ENCODE measurements at places on chromosomes 5 and 9. TPM values are rescaled to one million over a fixed set of nuclear protein-coding genes. Genes with fewer than 3 reads are reported as not detected.

Gene CHSY3
- 7.7 TPM for total RNA-seq

Gene ECSCR
- 3.6 TPM for total RNA-seq

Gene FGF1
- total RNA-seq: 0.05 TPM

Gene KCNIP1
- 0.23 TPM for total RNA-seq

Gene IL4
- not detected for total RNA-seq

Gene LCN12
- total RNA-seq: 2.3 TPM

Gene NUTM2G
- not detected for total RNA-seq

Gene SGTB
- 3.2 TPM for total RNA-seq

Gene ABCA1
- 83.9 TPM for total RNA-seq

Gene CDC20B
- not detected for total RNA-seq

Gene IL11RA
- 14.8 TPM for total RNA-seq

Gene LRRC19
- 2.0 TPM for total RNA-seq

Gene NR2F1
- 10.9 TPM for total RNA-seq

DNA sequence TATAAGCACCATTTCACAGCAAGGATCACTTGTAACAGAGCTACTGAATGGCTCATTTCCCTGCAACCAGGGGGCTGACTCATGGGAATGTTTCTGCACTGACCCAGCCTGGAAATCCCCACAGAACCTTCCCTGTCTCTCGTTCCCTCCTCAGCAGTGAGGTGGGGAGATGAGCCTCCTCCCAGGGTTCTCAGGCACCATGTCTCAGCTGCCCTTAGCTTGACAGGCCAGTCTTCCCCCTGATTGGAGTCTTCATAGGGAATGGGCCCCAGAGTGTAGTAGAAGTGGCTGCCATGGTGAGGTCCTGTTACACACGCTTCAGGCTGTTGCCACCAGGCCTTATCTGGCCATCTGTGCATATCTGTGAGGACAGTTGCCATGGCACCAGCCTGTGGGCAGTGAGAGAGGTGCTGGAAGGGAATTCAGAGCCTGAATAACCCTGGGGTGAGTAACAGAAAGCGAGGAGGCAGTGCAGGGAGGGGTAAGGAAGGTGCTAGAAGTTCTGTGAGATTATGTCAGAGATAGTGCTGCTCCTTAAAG lies 324.4 kb downstream of the ENC1 start:
- no peak for DNase-seq

DNA sequence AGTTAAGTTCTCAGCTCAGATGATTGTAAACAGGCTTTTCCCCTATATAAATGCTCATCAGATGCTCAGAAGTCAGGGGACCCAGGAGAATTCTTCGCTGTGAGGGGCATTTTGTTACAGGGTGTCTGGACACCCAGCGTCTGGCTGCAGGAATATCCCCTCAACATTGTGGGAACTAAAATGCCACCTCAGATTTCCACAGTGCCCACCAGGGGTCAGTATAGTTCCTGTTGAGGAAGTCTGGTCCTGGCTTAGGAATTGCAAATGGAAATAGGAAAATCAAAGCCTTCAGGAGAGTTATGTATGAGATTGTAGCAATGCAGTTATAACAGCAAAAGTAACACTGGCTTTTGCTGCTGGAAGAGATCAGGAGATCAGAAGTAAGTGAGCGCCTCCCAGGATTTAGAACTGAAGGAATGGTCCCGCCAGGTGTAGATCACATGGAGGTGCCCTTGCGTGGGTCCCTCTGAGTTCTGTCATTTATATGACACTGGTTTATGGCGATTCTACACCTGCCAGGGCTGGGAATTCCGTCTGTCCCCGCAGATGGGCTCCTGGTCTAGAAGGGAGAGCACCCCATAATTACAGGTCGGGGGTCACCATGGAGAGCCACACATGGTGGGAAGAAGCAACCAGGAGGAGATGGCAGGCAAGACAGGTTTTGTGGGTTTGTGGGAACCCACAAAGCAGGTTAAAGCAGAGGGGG lies 47.1 kb upstream of the CTSL start:
- peak; percentile 68 for DNase-seq

DNA sequence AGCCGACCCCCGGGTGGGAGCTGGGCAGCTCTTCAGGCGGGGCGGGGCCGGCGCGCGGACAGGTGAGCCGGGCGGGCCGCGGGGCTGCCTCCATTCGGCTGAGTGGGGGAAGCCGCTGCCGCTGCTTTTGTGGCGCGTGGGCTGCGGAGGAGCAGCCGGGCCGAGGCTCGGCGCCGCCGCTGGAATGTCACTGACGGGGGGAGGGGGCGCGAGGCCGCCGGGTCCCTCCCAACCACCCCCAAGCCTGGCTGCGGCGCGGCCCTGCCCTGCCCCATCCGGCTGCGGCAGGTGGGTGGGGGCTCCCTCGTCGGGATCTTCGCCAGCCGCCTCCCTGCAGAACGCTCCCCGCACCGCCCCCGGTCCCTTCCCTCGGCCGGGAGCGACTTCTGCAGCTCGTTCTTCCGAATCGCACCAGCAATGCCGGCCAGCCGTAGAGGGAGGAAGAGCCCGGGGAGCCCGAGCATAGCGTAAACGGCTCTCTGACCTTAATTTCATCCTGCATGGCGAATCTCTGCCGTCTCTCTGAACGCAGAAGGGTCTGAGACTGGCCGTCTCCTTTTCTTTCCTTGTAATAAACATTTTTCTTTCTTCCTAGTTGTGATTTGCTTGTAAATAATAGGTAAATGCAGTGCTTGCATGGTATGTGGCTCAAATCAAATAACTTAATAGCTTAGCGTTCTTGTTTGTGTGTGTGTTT lies 505 bp downstream of the SPTAN1 start:
- peak; percentile 44 for DNase-seq

- DNase-seq: no peak
Measured at GRCh38 chr9:132797861-132798659, 80.0 kb downstream of the AK8 start.

DNA sequence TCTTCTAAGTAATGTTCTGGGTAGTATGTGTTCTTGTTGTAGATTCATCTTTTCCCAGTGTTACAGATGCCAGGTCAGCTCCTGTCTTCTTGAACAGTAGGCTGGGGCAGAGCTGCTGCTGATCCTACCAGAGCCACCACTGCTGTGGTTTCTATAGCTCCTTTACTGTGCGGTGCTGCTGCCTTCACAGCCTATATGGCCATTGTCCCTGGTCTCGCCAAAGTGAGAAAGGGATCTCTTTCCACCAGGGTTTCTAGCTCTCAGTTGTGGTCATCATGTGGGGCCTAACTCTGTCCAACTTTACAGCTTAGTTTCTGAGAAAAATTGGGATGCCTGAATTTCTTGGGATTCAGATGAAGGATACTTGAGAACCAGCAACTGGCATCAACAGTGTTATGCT lies 70.9 kb upstream of the CER1 start:
- no peak for DNase-seq

- no peak for DNase-seq
Measured at GRCh38 chr9:91417602-91418214, 5.9 kb downstream of the NFIL3 start.

- no peak for DNase-seq
Measured at GRCh38 chr9:133116346-133117231, 4.5 kb downstream of the RALGDS start.

DNA sequence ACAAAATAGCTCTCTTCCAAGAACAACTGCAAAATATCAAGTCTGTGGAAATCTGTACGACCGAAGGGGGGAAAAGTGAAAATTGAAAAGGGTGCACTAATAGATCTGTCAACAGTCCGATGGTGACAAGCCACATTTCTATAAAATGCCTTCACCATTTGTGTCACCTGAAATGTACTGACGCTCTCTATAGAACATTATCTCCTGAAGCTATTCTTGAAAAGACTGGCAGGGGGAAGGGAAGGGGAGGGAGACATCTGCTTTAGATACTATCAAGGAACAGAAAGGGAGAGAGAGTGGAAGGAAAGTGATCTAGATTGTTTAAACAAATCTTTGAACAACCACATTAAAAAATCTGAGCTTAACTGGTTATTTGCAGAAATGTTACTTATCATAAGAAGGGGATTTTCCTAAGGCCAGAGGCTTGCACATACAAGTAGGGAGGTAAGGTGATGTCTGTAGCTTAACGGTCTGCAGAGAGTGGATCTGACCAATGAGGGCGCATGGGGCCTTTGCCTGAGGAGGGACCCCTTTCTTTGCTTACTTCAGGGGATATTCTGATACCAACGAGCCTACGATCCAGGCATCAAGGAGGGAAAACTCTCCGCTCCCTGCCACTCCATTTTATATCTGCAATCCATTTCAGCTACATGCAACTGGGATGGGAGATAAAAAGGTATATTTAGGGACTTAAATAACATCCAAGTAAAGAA lies 92.1 kb downstream of the CRB2 start:
- no peak for DNase-seq

GRCh38 chr5:33343676-33344327 lies 97.0 kb upstream of the TARS1 start:
- DNase-seq: no peak

GRCh38 chr5:170732685-170733084 lies 50.8 kb upstream of the GABRP start:
- DNase-seq: no peak

- DNase-seq: no peak
Measured at GRCh38 chr5:52825826-52826225, 38.1 kb downstream of the ITGA1 start.

- DNase-seq: no peak
Measured at GRCh38 chr5:113187906-113188305, 211.3 kb downstream of the DCP2 start.

DNA sequence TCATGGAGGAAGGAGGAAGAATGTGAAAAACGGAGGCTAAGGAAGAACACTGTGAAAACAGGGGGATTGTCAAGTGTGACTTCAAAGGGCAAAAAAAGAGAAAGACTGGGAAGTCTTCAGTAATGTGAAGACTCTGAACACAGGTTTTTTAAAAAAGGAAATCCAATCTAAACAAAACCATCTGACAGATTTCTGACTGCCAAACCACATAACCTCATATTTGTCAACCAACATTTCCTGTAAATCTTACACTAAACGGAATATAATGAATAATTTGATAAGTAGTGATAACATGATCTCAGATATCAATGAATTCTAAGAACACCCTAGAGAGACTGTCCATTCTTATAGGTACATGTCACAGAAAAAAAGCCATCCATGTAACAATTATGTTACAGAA lies 124.7 kb downstream of the FBN2 start:
- no peak for DNase-seq

- DNase-seq: no peak
Measured at GRCh38 chr5:124477577-124477976, 268.9 kb downstream of the ZNF608 start.

GRCh38 chr5:59813761-59814536 lies 79.6 kb downstream of the PDE4D start:
- no peak for DNase-seq

DNA sequence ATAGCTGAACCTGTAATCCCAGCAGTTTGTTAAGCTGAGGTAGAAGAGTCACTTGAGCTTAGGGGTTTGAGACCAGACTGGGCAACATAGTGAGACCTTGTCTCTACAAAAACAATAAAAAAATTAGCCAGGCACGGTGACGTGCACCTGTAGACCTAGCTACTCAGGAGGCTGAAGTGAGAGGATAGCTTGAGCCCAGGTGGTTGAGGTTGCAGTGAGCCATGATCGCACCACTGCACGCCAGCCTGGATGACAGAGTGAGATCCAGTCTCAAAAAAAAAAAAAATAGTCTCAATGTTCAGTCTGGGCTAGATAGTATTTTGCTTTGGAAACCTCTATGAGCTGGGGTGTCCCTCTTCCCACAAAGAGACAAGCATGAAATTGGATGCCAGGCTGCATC lies 51.9 kb upstream of the IQGAP2 start:
- no peak for DNase-seq

GRCh38 chr9:14183001-14183400 lies 130.9 kb downstream of the NFIB start:
- DNase-seq: no peak

- DNase-seq: no peak
Measured at GRCh38 chr5:14655146-14655741, 9.3 kb upstream of the OTULIN start.

DNA sequence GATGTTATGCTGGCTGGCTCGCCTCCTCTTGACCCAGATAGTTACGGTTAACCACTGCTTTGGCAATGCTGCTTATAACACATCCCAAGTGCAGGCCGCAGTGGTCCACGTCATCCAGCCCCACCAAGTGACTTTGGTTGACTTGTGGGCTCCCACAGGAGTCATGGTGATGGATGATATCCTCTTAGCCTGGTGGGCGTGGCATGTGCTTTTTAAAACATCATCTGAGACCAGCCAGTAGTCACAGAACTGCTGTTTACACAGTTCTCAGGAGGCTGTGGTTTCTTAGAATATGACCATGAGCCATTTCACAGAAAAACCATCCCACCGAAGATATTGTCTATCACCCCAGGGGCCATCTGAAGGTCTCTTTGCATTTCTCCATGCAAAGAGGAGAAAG lies 216.9 kb downstream of the SH3GL2 start:
- DNase-seq: no peak

DNA sequence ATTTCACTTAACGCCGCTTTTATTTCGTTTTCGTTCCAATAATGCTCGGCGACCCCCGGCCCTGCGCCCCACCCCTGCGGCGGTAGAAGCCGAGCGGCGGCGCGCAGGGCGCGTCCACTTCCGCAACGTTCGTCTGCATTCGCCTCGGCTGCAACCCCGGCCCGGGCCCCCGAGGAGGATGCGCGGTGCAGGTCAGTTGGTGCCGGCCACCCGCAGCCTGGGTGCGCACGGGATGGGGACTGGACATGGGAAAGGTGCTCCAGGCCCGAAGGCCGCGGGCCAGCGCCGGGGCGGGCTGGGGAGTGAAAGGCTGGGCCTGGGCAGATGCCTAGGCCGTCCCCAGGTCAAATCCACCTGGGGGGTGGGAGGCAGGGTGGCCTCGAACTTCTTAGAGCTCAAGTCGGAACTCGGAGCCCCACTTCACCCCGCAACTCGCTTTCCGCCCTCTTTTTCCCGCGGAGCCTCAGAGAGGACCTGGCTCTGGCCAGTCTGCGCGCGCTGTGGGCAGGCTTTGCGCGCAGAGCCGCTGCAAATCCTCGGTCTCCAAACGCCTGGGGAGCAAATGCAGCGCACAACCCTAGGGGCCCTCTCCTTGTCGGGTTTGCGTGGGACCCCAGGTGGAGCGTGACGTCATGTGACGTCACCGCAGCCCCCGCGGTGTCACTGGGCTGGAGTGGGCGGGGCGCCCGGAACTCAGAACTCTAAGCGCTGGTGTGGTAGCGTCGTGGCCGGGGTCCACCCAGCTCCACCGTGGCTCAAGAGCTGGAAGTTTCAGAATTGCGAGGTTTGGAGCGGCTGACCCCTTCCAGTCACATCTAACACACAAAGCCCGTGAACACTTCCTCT lies 3.3 kb downstream of the TLX3 start:
- DNase-seq: no peak

DNA sequence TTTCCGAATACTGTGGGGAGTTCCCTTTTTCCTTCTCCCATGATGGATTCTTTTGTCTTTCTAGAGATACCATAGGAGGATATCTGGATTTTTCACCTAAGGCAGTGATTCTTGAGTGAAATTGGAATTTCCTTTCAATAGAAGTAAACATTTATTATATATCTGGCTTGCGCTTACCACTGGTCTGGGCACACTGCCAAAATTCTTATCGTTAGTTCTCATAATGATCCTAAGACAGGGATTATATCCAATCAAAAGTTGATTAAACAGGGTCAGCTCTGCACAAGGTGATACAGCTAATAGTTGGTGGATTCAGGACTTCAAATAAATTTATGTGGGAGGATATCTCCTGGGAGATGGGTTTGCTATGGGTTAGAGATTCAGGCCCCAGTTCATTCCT lies 9.6 kb downstream of the TLE4 start:
- no peak for DNase-seq

All from liver (tissue), 10 donors.